Endodermal cell (in vitro differentiated cells): ENCODE measurements at places on chromosomes 11 and 22. TPM values are rescaled to one million over a fixed set of nuclear protein-coding genes. Genes with fewer than 3 reads are reported as not detected.

DNA sequence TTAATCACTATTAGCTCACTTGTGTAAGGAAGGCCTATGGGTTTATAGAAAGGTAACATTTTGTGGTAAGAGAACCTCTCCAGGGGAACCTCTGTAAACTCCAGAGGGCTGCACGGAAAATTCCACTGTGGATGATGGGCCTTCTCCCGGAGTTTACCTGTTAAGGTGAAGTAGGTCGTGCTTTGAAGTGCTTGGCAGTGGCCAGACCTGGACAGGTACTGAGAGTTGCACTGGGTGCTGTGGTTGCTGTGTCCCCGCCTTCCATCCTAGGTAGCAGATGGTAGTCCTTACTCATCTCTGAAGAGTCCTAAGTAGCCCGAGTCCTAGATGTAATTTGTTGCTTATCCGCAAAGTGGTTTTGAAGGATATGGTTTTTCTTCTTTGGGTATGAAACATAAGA is 133.4 kb downstream of the TEAD1 start:
- H3K27ac ChIP-seq: no peak overlapping the region
- H3K4me1 ChIP-seq: peaks cover 9% of the 10 kb centered on the region
- H3K27me3 ChIP-seq: no peaks in the 10 kb centered on the region
- H3K4me3 ChIP-seq: no peak overlapping the region

- H3K36me3 ChIP-seq: no peaks in the 10 kb centered on the region
- H3K4me3 ChIP-seq: no peak overlapping the region
- no peak overlapping the region for H3K27ac ChIP-seq
These were observed 96.2 kb upstream of the TRIM77 start for GRCh38 chr11:89613911-89614310.

DNA sequence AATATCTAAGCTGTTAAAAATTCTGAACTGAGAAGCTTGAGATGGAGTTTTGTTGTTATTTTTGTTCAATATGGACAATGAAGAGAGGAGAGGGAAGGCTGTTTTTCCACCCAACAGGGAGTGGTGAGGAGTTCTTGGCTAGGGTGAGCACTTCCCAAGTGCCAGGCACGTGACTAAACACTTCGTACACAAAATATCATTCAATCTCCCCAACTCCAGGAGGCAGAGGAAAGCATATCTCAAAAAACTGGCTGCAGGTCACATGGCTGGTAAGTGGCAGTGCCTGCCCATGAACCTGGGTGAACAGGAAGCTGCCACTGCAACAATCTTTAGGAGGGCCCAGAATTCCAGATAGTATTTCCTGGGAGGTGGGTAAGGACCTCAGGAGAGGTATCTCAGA is 11.6 kb downstream of the ELF5 start:
- no peaks in the 10 kb centered on the region for H3K36me3 ChIP-seq
- no peak overlapping the region for H3K27ac ChIP-seq
- no peaks in the 10 kb centered on the region for H3K4me1 ChIP-seq
- DNase-seq: no peak
- H3K4me3 ChIP-seq: no peak overlapping the region

- H3K36me3 ChIP-seq: no peaks in the 10 kb centered on the region
- no peaks in the 10 kb centered on the region for H3K27me3 ChIP-seq
- H3K4me1 ChIP-seq: no peaks in the 10 kb centered on the region
These were observed 186.1 kb downstream of the TMEM135 start for GRCh38 chr11:87223816-87224215.

DNA sequence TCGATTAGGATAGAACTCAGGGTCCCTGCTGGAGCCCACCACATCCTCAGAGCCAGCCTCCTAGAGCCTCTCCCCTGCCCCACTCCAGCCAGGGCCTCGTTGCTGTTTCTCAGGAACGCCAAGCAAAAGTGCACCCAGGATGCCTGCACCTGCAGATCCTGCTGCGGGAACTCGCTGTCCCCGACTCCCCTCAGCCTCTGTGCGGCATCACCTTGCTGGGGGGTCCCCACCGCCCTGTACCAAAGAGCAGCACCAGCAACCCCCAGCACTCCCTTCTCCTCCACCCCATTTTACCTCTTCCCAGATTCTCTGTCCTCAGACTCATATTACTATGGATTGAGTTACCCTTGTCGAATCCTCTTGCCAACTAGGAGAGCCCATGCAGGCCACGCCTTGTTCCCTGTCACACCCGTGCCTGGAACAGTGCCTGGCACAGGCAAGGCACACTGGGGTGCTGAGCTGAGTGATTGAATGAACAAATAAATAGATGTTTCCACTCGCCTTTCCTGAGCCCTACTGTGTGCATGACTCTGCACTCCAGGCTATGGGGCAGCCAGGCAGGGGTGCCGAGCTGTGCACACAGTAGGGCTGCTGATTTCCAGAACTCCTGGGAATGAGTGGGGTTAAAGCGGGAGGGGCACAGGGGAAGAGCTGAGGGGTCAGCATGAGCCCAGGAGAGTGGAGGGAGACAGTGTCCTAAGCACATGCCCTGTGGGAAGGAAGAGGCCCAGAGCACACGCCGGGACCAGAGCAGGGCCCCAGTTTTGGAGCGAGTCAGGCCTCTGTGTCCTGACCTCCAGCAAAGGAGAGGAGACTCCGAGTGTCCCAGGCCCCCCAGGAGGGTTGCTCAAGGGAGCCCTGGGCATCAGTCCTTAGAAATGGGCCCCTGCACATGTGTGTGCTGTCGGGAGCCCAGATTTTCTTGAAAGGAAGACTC is 44.3 kb downstream of the LINC01488 start:
- H3K4me3 ChIP-seq: no peak overlapping the region
- H3K27ac ChIP-seq: no peak overlapping the region
- DNase-seq: peak; percentile 47
- H3K27me3 ChIP-seq: no peaks in the 10 kb centered on the region
- H3K36me3 ChIP-seq: no peaks in the 10 kb centered on the region
- no peaks in the 10 kb centered on the region for H3K4me1 ChIP-seq

DNA sequence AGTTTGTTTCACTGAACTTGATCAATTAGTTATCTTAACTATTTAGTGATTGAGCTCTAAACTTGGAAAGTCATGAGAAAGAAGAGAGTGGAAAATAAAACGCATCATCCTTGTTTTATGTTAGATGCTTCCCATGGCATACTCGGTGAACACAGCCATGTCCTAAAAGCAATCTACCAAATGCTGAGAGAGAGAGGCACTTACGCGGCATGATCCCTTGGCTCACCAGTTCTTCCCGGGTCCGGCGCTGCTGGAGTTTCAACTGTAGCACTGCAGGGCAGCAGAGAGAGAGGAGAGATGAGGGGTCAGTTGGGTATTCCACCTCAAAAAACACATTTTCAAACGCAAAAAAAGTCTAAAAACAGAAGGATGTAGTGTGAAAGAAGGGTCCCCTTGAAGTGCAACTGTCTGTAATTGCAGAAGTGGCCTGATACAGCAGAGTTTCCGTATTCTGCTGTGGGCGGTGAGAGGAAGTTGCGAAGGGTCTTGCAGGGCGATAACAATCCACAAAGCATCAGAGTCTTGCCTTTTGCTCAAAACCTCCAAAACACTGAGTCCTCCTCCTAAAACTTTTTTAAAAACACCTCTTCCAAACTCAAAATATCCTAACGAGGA is 92.7 kb downstream of the SGSM3 start:
- no peak for DNase-seq
- H3K4me3 ChIP-seq: no peak overlapping the region
- H3K27me3 ChIP-seq: no peaks in the 10 kb centered on the region
- H3K36me3 ChIP-seq: peaks cover 12% of the 10 kb centered on the region

The DDI1 gene
- not detected in 3 replicates for total RNA-seq

DNA sequence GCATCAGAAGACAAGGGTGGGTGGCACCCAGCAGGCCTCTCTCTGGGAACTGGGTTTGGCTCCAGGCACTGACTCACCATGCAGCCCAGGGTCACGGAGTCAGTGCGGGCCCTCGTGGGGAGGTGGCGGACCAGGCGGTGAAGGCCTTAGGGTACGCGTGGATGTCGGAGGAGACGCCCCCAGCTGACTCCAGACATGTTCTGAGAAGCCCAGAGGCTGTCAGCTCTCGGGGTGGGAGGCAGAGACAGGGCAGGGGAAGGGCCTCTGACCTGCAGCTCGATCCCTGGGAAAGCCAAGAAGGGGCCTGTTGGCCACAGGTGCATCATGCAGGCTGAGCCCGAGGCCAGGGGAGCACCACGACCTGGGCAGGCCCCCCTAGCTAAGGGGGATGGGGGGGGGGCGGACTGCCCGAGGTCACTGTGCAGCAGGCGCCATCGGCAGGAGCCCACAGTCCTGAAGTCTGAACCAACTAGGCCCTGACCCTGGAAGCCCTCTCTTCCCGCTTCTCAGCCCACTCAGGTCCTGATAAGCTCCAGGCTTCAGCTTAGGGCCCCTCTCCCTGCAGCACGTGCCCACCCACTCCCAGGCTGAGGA is 18.0 kb downstream of the MOB2 start:
- no peak overlapping the region for H3K4me3 ChIP-seq
- H3K36me3 ChIP-seq: no peaks in the 10 kb centered on the region
- no peak for DNase-seq
- H3K27ac ChIP-seq: no peak overlapping the region
